Fibroblast of lung (primary cell): ENCODE measurements at places on chromosomes 4 and X. TPM values are rescaled to one million over a fixed set of nuclear protein-coding genes. Genes with fewer than 3 reads are reported as not detected.

DNA sequence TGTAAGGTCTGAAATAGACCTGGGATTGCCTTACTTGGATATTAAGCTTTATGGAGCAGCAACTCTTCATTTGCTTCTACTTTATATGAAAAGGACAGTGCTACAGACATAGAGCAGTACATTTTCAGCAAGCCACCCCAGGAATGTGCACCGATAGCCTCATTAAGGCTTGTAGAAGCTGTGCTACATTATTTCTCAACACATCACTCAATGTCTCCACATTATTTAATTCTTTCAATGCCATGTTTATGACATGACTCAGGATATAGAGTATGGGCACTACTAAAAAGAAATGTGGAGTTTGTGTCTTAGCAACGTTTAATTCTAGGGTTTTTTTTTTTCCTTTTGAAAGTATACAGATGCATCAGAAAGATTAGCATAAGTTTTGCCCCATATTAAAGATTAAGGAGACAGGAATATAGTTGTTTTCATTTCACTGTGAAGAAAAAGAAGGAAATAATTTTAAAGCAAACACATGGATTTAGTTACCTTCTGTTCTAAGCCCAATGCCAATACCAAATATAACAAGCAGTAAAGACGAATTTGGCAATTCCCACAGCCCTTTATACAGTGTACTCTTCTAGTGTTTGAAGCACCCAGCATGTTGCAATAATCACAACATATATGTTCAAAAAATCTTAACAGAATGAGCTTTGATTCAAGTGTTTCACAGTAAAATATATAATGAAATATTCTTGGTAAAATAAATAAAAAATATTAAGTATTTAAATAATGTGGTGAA lies 2140.1 kb upstream of the AGA start:
- H3K4me3 ChIP-seq = no peak overlapping the region
- H3K4me1 ChIP-seq = no peaks in the 10 kb centered on the region
- H3K27ac ChIP-seq = no peak overlapping the region
- DNase-seq = peak; percentile 38
- no peaks in the 10 kb centered on the region for H3K36me3 ChIP-seq

DNA sequence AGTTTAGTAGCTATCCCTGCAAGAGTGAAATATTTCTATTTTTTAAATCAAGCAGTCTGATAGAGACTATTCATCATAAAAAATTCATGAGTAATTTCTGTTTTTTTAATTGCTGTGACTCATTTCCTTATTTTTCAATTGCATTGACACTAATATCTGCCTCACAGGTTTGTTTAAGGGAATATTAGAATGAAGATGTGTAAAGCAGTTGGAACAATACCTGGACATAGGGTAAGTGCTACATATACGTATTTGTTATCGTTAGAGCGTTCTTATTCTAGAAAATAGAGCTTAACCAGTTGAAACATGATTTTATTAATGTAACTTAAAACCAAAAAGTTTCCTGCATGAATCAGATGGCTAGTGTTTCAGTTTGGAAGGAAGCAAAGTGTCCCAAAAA lies 2211.3 kb downstream of the PCDH7 start:
- no peaks in the 10 kb centered on the region for H3K4me1 ChIP-seq
- H3K4me3 ChIP-seq = no peak overlapping the region
- no peaks in the 10 kb centered on the region for H3K36me3 ChIP-seq
- H3K27ac ChIP-seq = no peak overlapping the region

Gene NR0B1
- total RNA-seq = 1.8 and 4.6 TPM in 2 replicates

Gene ENPEP
- 0.51 TPM in 1 of 2 replicates, not detected in the other for total RNA-seq

Gene TCEAL5
- not detected in 2 replicates for total RNA-seq

Gene F8A3
- total RNA-seq = 0.99 and 1.0 TPM in 2 replicates

Gene SUPT20HL2
- not detected in 2 replicates for total RNA-seq
